Stimulated activated naive CD4-positive, alpha-beta T cell (primary cell): ENCODE measurements at places on chromosomes 11 and 22.
A peak's percentile ranks its signal among the peaks of the same experiment; 100 is the strongest.

GRCh38 chr11:70725739-70726138, 327.4 kb downstream of the CTTN start:
- DNase-seq, result no peak

DNA sequence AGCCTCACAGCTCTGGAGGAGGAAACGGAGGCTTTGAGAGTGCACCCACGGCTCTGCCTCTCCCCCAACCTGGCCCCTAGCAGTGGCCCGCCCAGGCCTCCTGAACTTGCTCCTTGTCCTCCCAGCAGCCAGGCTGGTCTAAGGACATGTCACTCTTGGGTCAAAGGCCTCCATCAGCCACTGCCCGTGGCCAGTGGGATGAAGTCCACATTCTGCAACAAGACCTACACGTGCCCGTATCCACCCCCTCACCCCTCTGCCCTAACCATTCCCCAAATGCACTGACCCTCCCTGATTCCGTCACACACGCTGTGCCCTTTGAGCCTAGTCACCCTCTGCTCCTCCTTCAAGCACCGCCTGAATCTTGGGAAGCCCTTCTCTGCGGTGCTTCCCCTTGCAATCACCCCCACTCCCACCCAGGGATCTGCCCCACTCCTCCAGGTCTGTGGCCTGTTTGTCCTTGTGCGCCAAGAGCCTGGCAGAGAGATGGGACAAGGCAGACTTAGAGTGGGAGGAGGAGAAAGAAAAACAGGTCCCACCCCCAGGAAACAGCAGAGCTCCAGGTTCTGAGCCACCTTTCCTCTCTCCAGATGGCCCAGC, 37.5 kb upstream of the TEF start:
- DNase-seq, result no peak

GRCh38 chr11:71221821-71222220, 30.6 kb downstream of the SHANK2 start:
- DNase-seq, result no peak

DNA sequence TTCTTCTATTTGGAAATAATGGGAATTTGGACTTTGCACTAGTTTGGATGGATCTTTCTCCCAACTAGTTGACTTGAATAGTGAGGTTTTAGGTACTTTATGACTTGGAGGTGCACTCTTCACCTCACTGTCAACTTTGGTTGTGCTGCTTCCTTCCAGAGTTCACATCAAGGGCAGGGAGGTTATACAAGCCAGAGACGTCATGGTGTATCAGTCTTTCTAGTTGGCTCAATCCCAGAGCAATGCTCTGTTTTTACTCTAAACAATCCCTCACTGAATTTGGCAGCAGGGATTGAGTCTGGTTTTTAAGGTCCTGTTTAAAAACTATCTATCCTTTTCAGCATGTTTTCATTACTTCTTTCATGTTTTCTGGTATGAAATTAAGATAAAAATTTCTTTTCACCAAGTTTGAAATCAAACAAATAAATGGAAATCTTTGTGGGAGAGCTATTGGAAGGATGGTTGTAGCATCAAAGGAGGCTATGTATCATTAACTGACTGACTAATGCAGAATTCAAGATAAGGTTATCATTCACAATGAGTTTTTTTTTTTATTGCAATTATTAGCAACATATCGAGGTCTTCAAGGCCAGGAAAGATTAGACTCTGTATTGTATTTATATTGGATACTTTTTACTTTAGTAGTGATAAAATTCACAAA, 28.0 kb upstream of the ZBED5 start:
- DNase-seq, result no peak

- no peak for DNase-seq
Measured at GRCh38 chr11:118202599-118203422, 22.0 kb downstream of the JAML start.

DNA sequence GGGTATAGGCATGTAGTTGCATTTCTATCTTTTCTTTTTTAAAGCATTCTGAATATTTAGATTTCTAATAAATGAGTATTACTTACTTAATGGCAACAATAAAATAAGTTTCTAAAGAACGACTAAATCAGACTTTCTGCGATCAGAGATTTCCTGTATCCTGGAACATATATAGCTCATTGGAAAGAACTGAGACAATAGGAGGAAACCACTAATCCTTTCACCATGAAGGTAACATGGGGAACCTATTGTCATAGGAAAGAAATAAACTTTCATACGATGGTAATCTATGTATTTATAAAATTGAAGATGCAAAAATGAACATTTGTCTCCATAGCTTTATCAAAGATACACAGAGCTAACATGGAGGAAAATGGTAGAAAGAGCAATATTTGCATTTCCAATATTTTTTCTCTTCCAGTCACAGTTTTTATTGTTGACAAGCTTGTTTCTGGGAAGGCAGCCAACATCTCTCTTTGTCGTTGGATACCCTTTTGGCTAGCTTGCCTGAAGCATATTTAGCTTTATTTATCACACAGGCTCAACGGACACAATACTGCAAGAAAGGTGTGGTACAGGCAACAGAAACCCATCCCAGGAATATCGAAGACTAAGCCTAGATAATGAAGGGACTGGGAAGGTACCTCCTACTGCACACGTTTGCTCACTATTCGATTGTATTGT, 293.3 kb upstream of the MPPED2 start:
- DNase-seq, result no peak

GRCh38 chr11:88689548-88690240, 352.2 kb upstream of the CTSC start:
- DNase-seq, result peak; percentile 45

DNA sequence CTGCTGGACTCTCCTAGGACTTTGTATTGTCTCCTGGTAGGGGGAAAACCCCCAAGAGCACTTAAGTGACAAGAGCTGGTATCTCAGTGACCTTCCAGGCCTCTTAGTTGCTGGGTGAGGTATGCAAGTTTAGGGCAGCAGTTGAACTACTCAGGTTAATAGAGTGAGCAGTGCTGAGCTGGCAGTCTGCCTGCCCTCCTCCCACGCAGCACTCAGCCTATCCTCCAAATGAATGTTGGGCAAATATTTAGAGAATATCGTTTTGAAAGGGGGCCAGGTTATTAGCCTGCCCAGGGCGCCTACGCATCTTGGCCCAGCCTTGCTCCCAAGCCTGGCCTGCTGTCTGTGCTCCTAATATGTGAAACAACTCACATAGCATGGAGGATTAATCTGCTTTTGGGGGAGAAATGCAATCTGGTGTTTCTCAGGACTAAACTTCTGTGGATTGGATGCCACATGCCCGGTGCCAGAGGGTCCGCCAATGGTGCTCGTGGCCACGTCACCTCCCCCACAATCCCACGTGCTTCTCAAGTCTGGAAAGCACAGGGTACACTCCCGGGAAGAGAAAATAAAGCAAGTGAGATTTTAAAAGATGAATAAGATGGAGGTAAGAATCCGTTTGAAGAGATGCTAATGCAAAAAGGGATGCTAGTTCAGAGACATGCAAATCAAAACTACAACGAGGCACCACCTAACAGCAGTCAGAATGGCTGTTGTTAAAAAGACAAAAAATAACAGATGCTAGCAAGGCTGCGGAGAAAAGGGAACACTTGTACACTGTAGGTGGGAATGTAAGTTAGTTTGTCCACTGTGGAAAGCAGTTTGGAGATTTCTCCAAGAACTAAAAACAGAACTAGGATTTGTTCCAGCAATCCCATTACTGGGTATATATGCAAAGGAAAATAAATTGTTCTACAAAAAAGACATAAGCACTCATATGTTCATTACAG, 67.7 kb downstream of the SPON1 start:
- no peak for DNase-seq

DNA sequence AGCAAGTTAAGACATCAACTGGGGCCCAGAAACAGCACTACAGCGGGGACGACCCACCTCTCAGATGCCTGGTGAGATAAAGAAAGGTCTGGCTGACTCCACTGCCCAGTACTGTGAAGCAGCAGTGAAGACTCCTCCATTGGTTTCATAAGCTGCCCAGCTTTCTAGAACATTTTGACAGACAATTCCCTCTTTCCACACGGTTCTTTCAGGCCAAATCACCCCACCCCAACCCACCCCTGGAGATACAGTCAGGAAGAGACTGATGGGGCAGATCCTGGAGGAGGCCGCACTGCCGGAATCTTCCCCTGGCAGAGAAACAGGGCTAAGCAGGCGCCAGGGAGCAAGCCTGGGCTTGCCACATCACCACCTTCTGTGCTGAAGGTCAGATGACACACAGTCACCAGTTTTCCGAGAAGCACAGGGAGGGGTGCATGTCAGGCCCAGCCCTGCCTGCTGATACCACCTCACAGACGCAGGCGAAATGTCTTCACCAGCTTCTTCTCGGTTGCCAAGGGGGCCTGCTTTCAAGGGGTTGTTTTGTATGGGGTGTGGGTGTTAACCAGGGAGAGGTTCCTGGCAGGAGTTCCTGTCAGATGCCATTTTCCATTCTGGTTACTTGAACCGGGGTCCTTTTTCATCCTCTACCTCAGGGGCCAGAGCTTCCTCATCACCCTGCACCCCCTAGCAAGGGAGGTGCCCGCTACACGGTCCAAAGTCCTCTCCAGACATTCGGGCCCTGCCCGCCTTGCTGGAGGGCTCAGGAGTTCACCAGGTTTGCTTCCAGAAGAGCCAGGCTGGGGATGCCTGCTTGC, 1.4 kb upstream of the NEAT1 start:
- DNase-seq, result peak; percentile 75

DNA sequence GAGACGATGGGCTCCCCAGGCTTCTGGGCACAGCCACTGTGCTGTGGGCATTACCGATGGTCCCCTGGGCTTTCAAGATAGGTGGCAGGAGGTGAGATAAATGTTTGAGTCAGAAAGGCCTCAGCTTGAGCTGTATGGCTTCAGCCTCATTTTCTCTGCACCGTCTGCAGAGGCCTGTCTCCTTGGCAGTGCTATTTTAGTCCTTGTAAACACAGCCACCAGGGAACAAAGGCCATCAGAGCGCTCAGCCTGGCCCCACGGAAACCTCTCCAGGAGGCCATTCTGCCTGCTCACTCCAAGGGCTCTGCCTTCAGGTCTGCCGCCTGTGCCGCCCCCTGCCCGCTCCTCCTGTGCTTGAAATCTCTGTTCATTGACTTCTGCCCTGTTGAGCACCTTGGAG, 1424.9 kb downstream of the TBC1D22A start:
- DNase-seq, result no peak

DNA sequence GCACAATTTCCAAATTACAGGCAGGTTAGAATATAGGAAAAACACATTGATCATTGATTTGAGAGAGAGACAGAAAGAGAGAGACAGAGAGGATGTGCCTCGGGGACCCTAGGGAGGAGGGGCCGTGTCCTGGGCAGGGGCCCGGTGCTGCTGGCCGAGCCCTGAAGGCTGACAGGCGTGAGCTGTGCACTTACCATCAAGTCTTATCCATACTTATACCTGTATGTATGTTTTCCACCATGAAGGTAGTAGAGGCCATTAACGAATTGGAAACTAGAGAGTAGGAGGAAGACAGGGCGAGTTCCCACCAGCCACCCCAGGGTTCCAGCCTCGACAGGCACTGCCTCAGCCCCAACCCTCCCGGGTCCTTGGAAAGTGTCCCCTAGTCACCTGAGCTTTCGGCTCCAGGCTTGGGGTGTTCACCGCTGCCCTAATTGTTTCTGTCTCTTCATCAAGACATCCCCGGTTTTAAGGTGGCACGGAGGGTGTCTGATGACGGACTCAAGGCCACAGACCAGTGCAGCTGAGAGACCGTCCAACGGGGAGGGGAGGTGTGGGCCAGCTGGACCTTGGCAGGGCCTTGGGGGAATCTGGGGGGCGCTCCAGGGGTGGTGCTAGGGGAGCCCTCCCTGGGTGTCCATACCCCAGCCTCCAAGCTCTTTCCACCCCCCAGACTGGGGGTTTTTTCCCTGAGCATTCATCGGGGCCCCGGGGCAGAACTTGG, 431.3 kb downstream of the TBC1D22A start:
- no peak for DNase-seq

- no peak for DNase-seq
Measured at GRCh38 chr11:15166204-15166603, 51.5 kb downstream of the INSC start.

DNA sequence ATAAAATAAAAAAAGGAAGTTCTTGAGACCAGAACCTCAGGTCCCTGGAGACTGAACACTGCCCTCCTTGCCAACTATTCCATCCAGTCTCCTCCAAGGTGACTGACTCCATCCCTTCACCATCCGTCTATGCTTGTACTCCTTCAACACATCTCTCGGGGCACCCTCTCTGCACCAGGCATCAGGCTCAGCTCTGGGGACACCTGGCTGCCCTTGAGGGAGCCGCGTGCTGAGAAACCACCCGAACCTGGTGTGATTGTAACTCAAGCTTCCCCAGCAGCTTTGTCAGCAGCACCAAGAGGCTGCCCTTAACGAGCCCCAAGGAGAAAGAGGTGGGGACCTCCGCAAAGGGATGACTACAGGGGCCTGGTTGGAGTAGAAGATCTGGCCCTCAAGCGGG, 1.7 kb downstream of the PTPN5 start:
- DNase-seq, result no peak

GRCh38 chr22:36358533-36359469, 29.0 kb downstream of the MYH9 start:
- DNase-seq, result no peak

DNA sequence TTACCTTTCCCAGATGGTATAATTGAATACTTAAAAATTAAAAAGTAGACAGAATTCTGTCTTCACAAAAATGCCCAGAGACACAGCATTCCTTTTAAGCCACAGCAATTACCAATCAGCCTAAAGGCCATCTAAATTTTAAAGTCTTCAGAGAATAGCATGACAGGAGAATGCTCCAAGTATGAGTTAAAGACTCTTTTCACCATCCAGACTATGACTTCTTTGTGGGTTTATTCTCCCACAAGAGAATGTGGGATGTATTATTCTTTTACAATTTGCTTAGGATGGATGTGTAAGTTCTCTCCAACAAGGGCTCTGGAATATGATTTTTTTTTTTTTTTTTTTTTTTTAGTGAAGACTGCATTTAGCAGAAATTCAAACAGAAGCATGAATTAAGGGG, 249.9 kb downstream of the TTC28 start:
- DNase-seq, result no peak

DNA sequence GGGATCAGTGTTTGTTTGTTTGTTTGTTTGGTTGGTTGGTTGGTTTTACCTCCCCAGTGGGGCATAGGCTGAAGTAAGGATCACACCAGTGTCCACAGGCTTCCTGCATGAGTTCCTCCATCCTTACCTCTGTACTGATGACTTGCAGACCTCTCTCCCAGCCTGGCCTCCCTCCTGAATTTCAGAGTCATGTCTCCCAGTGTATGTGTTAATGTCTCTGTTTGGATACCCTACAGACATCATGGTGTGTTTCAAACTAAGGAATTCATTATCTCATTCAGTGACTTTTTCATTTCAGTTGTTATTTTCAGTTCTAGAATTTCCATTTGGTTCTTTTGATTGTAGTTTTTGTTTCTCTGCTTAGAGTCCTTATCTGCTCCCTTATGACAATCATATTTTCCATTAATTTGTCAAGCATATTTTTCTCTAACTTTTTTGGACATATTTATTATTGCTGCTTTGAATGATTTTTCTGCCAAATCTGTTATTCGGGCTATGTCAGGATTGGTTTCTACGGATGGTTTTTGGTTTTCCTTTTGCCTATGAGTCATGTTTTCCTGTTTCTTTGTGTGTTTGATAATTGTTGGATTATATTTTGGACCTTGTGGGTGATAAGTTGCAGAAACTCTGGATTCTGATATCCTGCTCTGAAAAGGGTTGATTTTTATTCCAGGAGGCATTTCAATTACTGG, 23.6 kb downstream of the MYEOV start:
- no peak for DNase-seq

- no peak for DNase-seq
Measured at GRCh38 chr11:116510166-116510565, 262.6 kb downstream of the BUD13 start.
